ENCODE measurements at places on chromosomes 11 and 22.

GRCh38 chr11:18332302-18332701 lies 9.9 kb downstream of the GTF2H1 start:
- no peak for DNase-seq

- DNase-seq = peak; percentile 34
Measured at GRCh38 chr11:128593281-128593680, 5.9 kb upstream of the ETS1 start.

DNA sequence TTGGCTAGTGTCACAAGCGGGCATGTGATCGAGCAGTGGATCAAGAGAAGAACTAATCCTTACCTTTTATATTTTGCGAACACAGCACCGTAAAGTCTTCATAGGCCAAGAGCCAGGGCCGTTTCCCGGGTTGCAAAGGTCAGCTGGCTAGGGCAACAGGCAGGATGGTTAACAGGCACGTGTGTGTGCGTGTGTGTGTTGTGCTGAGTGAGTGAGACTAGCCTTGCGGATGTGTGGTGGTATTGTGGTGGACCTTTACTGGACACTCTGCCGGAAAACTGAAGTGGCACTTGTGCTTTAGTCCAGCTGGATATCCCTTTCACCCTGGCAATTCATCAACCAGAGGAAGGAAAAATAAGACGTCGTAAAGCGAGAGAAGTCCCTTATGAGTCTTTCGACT lies 176.7 kb downstream of the BCR start:
- DNase-seq = no peak

GRCh38 chr22:46043816-46044620 lies 67.1 kb upstream of the WNT7B start:
- no peak for DNase-seq

DNA sequence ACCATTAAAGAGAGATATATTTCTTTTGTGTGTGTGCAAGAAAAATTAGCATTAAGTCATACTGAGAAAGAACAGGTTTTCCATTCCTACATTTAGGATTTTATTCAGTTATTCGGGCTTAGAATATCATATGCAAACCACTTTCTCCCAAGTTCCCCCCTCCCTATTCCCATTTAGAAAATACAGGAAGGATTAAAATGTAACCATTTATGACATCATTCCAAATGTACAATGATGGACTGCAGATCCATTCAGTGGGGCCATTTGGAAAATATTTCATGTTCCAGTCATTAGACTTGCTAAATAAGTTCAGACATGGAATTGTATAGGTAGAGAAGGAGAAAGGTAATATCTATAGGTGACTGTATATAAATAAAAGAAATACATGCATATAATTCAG lies 228.6 kb upstream of the MPPED2 start:
- DNase-seq = no peak

DNA sequence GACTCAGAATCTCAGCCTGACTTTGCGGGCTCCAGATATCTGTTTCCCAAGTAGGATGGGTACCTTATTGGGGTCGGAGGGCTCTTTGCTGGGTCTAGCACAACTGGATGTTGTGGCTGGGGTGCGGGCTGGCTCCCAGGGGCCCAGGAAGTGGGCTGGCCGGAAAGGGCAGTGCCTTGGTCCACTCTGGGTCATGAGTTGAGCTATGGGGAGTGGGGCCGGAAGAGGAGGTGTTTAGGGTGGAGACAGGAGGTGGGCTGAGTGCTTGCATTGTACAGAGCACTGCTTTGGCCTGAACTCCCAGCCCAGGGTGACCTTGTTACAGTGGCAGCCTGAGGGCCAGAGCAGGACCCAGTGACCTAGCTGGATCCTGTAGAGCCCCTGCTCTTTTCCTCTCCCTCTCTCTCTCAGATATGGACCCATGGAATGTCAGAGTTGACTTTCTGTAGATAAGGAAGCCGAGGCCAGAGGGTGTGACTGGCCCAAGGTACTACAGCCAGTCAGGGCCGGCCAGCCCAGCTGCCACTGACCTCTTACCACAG lies 13.2 kb downstream of the PHLDB1 start:
- DNase-seq = no peak

GRCh38 chr22:36332623-36333332 lies 55.0 kb downstream of the MYH9 start:
- no peak for DNase-seq

DNA sequence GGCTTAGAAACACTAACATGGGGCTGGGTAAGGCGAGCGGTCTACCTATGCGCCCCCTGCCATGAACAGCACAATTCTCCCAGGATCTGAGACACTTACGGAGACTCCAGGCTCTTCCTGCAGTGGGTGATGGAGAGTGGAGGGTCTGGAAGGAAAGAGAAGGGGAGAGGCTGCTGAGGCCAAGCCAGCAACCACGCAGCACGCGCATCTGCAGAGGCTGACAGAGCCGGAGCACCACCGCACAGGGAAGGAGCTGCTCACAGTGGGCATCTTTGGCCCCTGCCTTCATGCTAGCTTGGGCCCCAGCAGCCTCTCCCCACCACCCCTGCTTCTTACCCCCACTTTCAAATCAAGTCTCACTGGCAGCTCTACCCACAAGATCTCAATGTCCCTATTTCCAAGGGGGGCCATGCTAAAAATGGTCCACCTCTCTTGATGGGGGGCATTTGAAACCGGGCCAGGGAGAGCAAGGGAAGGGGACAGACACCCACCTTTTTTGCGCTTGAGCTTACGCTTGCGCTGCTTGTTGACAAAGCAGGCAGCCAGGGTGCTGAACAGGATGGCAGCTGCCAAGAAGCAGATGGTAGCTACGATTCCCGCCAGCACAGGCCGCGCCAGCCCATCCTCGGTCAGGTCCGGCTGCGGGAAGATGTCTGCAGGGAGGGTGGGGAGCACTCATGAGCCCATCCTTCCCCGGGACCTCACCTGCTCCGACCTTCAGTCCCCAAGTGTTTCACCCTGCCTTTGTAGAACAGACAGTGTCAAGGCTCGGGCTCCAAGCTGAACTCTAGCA lies 34.5 kb downstream of the IGSF9B start:
- no peak for DNase-seq

GRCh38 chr11:46055371-46055770 lies 65.9 kb downstream of the PHF21A start:
- peak; percentile 15 for DNase-seq

All from non-pigmented ciliary epithelial cell (primary cell).